Ecto neural progenitor cell (in vitro differentiated cells): ENCODE measurements at places on chromosomes 6 and 20.

DNA sequence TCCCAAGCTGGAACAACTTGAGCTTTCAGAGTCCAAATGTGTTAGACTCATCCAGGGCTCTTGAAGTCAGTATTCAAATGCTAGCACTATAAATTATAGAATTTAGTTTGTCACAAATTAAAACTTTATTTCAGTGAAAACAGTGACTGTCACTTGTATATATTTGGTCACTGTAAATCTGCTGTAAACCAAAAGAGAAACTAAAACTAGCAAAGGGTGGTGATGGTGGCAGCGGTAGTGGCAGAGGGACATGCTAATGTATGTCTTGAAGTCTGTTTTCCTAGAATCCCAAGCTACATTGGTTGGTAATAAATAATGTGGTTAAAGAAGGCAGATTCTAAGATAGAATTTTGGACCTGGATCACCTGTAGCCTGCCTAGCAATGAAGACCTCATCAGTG is 140.4 kb upstream of the CENPW start:
- DNase-seq = no peak

DNA sequence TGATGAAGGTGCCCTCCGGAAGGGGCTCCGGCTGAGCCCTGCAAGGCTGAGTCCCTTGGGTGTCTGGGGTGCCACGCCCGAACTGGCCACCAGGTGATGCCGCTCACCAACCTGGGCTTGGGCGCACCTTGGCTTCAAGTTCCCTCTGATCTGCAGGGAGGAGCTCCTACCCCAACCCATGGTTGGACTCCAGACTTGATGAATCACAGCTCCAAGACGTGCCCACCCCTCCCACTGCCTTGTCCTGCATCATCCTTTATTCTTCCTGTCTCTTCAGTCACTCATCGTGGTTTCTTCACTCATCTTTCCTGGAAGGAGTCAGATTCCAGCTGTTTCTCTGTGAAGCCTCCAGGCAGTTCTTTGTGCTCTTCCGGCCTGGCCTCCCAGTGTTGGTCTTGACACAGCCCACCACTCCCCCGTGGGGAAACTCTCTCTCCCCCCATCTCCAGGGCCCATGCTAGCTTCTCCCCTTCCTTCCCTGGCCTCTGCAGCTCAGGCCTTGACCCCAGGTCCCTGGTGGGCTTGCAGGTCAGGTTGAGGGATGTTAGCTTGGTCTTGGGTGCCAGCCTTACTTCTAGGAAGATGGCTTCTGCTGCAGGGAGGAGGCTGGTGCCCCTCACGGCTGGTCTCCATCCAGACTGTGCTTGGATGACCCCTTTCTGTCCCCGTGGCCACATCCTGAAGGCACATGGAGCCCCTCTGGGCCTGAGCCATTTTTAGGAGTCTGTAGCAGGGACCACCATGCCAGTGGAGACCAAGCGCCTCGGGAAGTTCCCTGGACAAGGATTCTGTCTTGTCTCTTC is 2.6 kb upstream of the ZBP1 start:
- DNase-seq = peak; percentile 71

DNA sequence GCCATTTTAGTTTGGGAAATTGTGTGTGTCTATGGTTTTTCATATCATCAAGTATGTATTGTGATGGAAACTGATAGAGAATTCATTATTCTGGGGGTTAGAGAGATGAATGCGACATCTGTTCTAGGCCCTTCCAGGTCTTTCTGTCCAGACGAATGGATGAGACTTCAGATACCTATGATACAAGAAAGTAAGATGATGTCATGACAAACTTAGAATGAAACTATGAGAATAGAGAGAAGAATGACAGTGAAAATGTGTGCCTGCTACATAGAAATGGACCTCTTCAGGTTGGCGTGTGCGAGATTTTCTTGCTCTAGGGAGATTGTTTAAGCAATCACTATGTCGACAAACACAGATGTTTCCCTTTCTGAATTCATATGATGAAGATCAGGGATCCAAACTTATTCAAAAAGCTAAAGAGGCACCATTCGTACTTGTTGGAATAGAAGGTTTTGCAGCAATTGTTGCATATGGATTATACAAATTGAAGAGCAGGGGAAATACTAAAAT is 76.1 kb downstream of the SCAND1 start:
- DNase-seq = no peak

- DNase-seq = no peak
Measured at GRCh38 chr20:44208770-44209169, 1.8 kb downstream of the OSER1 start.

GRCh38 chr6:168968228-168968627 is 285.4 kb downstream of the THBS2 start:
- no peak for DNase-seq

DNA sequence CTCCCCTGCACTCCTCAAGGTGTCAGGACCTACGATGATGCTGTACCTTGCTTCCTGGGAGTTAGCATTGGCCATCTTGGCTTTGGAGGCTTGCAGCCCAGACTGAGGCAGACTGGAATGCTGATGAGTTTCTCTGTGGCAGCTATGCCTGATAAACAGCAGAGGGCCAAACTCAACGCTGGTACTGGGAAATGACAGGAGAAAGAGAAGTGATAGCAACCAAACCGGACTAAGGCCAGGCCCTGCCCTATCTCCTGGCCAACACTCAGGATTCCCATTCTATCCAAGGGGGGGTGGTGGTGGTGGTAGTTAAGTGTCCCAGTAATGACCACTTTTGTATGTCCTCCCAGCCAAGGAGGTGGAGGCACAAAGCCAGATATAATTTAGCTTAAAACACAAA is 90.0 kb upstream of the DTNBP1 start:
- no peak for DNase-seq

- no peak for DNase-seq
Measured at GRCh38 chr6:154989448-154989847, 5.7 kb upstream of the TIAM2 start.

DNA sequence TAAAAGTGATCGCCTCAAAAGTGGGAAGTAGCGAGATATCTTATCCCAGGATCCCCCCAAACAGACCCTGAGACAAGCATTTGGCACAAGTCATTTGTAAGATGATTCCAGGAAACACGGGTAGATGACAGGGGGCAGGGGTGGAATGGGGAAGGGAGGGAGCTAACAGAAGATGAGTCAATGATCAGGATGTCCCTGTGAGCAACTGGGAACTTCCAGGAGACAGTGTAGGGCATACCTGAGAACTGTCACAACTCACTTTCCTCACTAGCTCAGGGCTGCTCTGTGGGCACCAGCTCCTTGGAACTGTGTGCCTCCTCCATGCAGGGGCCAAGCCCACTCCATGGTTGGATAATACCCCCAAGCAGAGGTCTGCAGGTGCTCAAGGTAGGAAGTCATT is 38.5 kb upstream of the VSX1 start:
- no peak for DNase-seq

GRCh38 chr20:61980647-61981583 is 84.8 kb downstream of the TAF4 start:
- DNase-seq = no peak

- no peak for DNase-seq
Measured at GRCh38 chr20:45294003-45294368, 12.7 kb upstream of the RBPJL start.

DNA sequence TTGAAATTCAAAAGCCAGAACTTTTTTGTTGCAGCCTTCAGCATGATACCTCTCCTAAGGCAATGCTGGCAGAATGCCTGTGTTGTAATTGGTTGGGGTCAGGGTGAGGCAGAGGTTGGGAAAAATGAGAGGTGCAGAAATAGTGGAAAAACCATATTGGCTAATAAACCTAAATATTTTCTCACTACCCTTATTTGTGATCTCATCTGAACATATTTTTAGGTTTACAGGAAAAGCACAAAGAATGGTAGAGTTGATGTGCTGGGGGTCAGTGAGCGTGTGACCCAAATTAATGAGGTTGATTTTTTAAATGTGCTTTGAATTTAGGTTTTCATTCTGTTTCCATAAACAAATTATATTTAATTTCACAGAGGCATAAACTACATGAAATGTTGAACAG is 437.3 kb downstream of the HDGFL1 start:
- no peak for DNase-seq

- peak; percentile 67 for DNase-seq
Measured at GRCh38 chr6:2353412-2354137, 108.2 kb upstream of the GMDS start.

DNA sequence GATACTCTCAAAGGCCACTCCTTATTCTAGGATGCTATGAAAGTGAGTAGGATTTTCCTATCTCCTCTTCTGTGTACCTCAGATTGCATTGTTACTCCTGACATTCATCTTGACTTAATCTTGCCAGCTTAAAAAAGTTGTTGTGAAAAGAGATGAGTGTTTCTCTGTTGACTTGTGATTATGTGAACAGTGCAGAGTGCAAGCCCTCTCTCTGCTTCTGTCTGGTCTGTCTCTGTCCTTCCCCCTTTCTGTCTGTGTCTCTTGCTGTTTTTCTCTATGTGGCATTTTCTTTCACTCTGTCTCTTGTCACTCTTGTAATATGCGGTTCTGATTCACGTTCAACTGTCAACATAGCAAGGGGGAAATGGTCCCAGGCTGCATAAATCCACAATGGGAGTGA is 306.6 kb downstream of the FARS2 start:
- DNase-seq = no peak

- DNase-seq = no peak
Measured at GRCh38 chr6:105592329-105592728, 189.4 kb upstream of the PREP start.

GRCh38 chr6:161522276-161522675 is 248.4 kb upstream of the AGPAT4 start:
- DNase-seq = no peak

GRCh38 chr6:79467716-79468115 is 69.5 kb downstream of the LCA5 start:
- DNase-seq = no peak

DNA sequence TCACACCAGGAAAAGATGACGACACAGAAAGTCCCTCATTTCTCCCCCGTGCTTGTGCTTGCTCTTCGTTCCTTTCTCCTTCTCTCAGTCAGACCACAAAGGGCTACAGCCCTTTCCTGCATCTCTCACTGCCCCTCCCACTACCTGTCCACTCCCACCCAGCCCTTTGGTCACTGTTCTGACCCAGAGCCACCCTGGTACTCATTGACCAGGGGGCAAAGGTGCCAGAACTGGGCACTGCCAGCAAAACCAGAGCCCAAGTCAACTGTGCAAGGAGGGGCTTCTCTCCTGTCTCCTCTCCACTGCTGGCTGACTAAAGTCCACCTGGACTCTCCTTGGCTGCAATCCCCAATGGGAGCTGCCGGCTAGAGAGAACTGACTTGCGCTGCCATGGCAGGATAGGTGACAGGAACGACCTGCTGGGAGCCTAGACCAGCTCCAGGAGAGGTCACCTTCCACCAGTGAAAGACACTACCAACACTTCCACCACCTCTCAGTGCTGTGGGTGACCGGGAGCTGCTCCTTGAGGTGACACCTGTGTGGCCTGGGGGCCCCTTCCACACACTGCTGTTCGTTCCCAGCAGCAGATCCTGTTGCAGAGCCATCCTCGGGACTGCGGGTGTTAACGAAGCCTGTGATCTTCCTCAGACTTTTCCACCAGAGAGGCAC is 32.8 kb downstream of the KCNK17 start:
- DNase-seq = no peak

DNA sequence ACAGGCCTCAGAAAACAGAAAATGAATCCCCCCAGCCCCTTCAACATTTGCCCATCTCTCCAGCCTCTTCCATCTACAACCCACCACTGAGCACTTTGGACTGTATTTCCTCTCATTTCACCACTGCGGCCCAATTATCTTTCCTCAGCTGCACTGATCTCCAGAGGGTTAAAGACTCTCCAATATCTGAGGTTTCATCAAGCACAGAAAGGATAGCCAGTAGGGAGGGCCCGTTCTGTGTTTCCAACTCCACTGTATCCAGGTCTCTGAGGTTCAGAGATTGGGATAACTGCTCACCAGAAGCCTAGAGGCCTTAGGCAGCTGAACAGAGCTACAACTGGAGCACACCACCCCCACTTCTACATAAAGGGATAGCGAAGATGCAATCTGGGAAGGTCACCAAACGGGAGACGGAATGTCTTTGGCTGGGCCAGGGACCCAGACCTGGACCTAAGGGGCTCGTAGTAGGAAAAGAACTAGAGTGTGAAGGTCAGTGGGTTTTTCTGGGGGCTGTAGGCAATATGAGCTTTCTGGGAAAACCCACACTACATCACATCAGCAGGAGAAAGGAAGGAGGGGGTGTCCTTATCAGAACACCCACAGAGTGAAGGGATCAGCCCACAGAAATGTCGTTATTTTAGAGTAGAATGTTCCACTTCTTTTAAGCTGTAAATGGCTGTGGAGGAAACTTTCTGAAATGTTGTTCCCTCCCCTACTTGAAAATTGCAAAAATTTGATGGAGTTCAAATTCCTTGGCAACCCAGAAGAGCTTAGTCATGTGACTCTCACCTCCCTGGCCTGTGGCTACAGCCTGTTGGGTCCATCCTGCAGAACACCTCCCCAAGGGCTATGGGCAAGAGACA is 7.3 kb downstream of the KCNK5 start:
- DNase-seq = no peak

DNA sequence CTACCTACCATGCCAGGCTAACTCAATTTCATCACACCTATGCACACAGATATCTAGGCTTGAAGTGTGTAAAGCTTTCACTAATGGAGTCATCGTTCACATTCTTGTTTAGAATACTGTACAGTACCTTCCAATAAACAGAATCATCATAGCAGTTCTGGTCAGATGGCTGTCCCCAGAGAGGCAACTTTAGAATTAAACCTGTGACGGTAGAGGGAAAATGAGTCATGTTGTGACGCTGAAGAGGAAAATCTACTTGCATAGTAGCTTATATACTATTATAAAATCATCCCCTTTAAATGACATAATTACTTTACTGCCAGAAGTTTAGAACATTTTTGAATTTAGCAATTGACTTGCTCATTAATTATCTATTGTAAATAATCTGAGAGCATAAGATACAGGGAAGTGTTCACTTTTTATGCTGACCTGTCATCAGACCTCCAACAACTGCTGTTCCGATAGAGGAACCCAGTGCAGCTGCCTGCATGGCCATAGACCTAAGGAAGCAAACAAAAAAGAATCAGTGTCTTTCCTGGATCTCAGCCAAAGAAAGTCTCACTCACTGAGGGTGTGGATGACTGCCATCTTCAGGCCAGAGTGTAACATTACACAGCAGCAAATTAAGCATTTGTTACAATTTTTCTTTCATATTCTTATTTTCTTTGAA is 29.8 kb downstream of the RHAG start:
- no peak for DNase-seq

DNA sequence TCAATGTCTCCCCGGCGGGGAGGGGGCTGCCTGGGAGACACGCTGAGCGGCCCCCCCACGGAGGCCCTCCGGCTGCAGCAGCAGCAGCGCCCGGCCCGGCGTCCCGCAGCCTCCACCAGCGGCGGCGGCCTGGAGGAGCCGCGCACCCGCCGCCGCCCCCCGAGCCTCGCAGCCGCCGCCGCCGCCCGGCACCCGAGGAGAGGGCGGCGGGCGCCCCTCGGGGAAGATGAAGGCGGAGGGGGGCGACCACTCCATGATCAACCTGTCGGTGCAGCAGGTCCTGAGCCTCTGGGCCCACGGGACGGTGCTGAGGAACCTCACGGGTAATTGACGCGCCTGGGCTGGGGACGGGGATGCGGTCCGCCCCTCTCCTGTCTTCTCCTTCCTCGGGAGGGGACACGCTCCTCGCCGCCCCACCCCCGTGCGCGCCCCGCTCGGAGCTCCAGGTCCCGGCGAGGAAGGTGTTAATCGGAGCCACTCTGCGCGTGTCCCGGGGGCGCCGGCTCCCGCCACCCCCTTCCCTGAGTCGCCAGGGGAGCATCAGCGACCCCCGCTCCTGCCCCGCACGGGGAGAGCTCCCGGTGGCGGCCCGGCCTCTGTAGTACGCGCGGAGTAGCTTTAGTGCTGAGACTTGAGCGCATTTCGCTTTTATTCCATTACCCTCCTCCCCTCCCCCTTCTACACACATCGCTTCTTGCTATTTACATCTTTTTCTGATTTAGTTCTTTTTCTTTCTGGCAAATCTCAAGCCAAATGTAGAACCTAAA is 686 bp downstream of the TMEM170B start:
- DNase-seq = peak; percentile 64

- no peak for DNase-seq
Measured at GRCh38 chr20:56483970-56484369, 15.5 kb downstream of the RTF2 start.
